ENCODE measurements at places on chromosomes 6 and 20. TPM values are rescaled to one million over a fixed set of nuclear protein-coding genes. Genes with fewer than 3 reads are reported as not detected.

GRCh38 chr6:36545767-36546307 is 1.4 kb downstream of the STK38 start:
- no peak for DNase-seq

DNA sequence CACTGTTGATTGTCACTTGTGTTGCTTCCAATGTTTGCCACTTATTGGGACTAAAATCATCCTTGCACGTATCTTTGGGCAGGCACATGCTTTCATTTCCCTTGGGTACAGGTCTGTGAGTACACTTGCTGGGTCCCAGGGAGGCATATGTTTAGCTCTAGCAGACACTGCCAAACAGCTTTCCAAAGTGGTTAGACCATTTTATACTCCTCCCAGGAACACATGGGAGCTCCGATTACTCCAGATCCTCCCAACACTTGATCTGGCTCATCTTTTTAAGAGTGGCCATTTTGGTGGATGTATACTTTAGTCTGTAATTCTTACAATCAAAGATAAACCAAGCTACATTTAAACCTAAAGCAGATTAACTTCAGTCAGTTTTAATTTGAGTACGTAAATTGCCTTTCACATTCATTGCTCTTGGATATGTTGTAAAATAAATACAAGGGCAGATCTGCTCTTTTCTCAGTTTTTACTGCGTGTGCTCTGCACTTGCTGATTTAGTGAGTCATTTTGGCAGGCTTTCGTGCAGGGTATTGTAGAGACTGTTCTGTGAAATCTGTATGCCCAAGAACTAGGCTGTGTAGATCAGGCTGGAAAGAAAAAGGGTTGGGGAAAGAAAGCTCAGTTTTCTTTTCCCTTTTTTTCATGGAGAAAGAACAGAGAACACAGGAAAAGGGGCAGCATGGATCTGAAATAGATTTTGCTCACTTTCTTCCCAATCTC is 19.5 kb downstream of the SLC22A1 start:
- DNase-seq = no peak

DNA sequence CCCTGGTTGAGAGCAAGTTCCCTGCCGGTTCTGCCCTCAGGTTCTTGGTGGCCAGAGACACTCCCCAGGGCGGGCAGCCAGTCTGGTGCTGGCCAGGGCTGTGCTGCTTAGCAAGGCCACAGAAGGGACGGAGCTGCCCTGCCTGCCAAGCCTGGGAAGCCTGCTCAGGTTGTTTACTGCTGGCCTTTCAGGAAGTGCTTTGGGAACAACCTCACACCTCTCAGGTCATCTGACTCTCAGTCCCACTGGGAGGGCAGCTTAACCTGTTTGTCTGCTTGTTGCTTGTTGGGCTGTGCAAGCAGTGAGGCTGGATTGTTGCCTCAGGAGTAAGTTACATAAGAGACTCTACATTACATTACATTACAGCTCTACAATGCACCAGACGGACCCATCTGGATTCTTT is 75.8 kb upstream of the AFDN start:
- DNase-seq = peak; percentile 66

GRCh38 chr6:18491308-18492045 is 104.3 kb downstream of the RNF144B start:
- DNase-seq = no peak

DNA sequence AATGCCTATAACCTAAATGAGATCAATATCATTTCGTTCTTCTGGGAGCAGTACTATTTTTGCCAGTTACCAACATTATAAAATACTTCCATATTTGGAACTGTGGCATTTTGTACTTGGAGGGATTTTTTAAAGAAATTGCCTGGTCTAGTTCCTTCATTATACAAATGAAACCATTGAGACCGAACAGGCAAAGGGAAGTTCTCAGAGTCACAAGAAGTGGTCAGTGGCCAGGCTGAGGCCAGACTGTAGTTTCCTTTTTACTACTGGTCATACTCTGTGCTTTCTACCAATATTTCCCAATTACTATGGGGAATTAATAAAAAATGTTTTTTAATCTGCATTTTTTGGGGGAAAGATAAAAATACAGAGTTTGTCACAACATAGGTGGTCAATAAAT is 332.0 kb downstream of the NRN1 start:
- DNase-seq = no peak

The SULF2 gene
- total RNA-seq = 146 TPM

Measured in type B pancreatic cell (in vitro differentiated cells).